ENCODE measurements at places on chromosomes 6 and 20. TPM values are rescaled to one million over a fixed set of nuclear protein-coding genes. Genes with fewer than 3 reads are reported as not detected.

DNA sequence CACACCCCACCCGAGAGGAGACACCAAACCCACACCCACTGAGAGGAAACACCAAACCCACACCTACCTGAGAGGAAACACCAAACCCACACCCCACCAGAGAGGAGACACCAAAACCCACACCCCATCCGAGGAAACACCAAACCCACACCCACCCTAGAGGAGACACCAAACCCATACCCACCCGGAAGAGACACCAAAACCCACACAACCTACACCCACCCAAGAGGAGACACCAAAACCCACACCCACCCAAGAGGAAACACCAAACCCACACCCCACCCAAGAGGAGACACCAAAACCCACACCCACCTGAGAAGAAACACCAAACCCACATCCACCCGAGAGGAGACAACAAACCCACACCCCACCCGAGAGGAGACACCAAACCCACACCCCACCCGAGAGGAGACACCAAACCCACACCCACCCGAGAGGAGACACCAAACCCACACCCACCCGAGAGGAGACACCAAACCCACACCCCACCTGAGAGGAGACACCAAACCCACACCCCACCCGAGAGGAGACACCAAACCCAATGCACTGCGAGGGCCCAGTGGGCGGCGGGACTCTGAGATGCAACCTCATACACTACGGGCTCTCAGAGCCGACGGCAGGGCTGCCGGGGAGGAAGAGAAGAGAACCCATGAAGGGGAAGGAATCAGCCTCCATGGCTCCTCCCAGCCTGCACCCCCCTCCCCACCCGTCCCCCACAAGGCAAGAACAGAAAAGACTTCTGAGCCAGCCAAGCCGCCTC, 83.3 kb downstream of the TAF4 start:
- H3K27me3 ChIP-seq: no peaks in the 10 kb centered on the region
- no peak overlapping the region for H3K4me3 ChIP-seq
- peaks cover 16% of the 10 kb centered on the region for H3K4me1 ChIP-seq
- peaks cover 57% of the 10 kb centered on the region for H3K36me3 ChIP-seq
- no peak for DNase-seq

DNA sequence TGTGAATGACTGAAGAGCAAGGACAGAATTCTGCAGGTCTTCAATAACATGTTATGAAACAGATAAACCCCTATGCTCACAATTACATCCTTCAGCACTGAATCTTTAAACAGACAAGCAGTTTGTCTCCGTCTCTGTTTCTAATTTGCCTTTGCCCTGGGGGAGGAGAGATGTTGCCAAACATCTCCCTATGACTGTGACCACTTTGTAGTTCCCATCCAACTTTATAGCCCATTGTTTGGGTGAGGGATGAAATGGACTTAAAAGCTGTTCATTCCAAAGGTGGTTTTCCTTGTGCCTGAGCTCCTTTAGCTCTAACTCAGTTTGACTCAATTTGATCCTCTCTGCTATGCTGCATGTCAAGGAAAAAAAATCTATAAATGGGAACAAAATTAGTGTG, 19.5 kb upstream of the ADTRP start:
- H3K4me3 ChIP-seq: no peak overlapping the region
- H3K27me3 ChIP-seq: no peaks in the 10 kb centered on the region
- peaks cover 4% of the 10 kb centered on the region for H3K36me3 ChIP-seq

TRIM15 gene
- not detected for total RNA-seq

SLA2 gene
- 87.3 TPM for total RNA-seq

DNA sequence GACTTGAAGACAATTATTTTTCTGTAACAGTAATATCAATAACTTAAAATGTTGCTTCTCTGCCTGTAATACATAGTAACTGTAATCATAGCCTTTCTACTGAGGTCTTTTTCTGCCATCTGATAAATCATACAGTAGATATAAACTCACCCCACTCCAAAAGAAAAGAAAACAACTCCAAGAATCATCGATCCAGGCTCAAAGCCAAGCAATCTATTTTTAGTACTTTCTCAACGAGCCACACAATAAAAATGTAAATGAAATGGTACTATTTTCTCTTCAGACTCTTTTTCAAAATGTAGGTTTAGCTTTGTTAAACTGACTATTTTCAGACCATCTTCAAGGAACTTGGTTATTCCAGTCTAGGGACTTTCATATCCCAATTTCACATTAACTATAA, 493.3 kb downstream of the ADGRB3 start:
- H3K4me3 ChIP-seq: no peak overlapping the region
- no peaks in the 10 kb centered on the region for H3K36me3 ChIP-seq
- no peak for DNase-seq
- no peak overlapping the region for H3K27ac ChIP-seq

CD24 gene
- total RNA-seq: 0.22 TPM

SAPCD1 gene
- total RNA-seq: 9.8 TPM

SLC12A5 gene
- total RNA-seq: 0.87 TPM

HRH3 gene
- not detected for total RNA-seq

DNA sequence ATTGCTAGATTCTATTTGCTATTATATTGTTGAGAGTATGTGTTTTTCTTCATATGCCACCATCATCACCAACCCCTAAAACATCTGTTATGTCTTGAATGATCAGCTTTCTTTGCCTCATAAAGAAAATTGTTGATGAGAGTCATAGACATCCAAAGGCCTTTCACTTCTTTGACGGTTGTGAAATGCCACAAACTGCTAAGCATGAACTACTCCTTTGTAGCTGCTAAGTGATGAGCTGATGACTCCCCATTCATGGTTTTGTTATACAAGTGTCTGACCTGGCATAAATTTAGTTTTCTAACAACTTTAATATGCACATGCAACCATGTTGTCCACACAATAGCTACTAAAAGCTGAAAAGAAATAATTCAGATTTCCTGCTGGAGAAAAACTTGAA, 684 bp upstream of the MED23 start:
- peak overlapping the region; percentile 98 for H3K4me3 ChIP-seq
- H3K4me1 ChIP-seq: peaks cover 26% of the 10 kb centered on the region
- no peaks in the 10 kb centered on the region for H3K27me3 ChIP-seq
- H3K27ac ChIP-seq: peak overlapping the region; percentile 96

RBM24 gene
- not detected for total RNA-seq

GRCh38 chr6:163956571-163957407, 542.3 kb downstream of the QKI start:
- no peaks in the 10 kb centered on the region for H3K4me1 ChIP-seq
- no peaks in the 10 kb centered on the region for H3K36me3 ChIP-seq
- no peak overlapping the region for H3K4me3 ChIP-seq

DNA sequence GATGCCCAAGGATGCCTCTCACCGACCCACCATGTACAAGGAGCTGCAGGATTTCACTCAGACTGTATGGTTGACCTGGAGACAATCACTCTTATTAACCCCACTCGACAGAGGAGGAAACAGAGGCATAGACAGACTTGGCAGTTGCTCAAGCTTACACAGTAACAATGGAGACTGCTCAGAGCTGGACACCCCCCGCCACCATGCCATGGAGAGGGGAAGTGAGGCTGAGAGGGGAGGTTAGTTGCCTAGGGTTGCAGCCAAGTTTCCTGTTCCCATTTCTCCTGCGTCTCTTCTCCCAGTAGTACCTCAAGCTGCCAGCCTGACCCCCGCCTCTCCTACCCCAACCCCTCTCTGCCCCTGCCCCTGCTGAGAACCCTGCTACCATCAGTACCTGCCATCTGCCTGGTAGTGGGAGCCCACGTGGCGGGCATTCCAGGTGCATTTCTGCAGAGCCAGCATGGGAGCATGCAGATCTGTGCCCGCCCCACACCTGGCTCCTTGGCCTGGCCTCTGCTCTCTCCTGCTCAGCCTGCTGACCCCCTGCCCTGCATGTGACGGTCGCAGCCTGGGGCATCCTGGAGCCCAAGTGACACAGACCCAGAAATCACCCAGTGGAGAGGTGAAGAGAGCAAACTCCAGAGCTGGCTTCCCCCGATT, 157.7 kb downstream of the PREX1 start:
- H3K27ac ChIP-seq: no peak overlapping the region
- H3K4me3 ChIP-seq: no peak overlapping the region
- no peaks in the 10 kb centered on the region for H3K27me3 ChIP-seq
- H3K36me3 ChIP-seq: peaks cover 28% of the 10 kb centered on the region
- no peaks in the 10 kb centered on the region for H3K4me1 ChIP-seq
- no peak for DNase-seq

- no peaks in the 10 kb centered on the region for H3K27me3 ChIP-seq
- peaks cover 38% of the 10 kb centered on the region for H3K4me1 ChIP-seq
- DNase-seq: no peak
Measured at GRCh38 chr6:117674503-117674902, 766 bp upstream of the NUS1 start.

DNA sequence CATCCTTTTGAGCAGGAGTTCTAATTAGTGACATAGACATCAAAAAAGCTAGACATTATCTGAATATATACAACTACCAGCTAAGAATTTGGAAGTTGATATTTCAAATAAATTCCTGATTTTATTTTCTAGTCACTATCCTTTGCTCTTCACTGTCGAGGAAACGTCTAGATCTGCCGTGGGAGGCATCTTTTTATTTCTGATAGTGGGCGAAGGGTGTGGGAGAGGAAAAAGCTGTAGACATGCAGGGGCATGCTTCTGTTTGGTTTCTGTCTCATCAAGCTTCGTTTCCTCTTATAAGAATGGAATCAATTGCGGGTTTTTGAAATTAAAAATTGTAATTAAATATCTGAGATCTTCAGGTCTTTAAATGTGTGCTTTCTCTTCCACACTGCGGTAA, 16.2 kb upstream of the C6orf118 start:
- H3K27me3 ChIP-seq: no peaks in the 10 kb centered on the region
- no peak overlapping the region for H3K4me3 ChIP-seq
- H3K4me1 ChIP-seq: no peaks in the 10 kb centered on the region
- DNase-seq: no peak
- H3K36me3 ChIP-seq: no peaks in the 10 kb centered on the region
- H3K27ac ChIP-seq: no peak overlapping the region

GRCh38 chr20:17625246-17626051, 55.6 kb downstream of the DSTN start:
- no peak for DNase-seq
- no peak overlapping the region for H3K27ac ChIP-seq
- no peaks in the 10 kb centered on the region for H3K36me3 ChIP-seq
- no peaks in the 10 kb centered on the region for H3K27me3 ChIP-seq
- no peaks in the 10 kb centered on the region for H3K4me1 ChIP-seq

ZSCAN12 gene
- total RNA-seq: 7.5 TPM

- H3K36me3 ChIP-seq: no peaks in the 10 kb centered on the region
- H3K27me3 ChIP-seq: peaks cover 6% of the 10 kb centered on the region
- H3K27ac ChIP-seq: no peak overlapping the region
- H3K4me1 ChIP-seq: no peaks in the 10 kb centered on the region
- H3K4me3 ChIP-seq: no peak overlapping the region
- DNase-seq: no peak
Measured at GRCh38 chr20:48295966-48296421, 510.7 kb upstream of the SULF2 start.

SIRPD gene
- total RNA-seq: 0.27 TPM

GRCh38 chr6:73460056-73460455, 1.5 kb upstream of the MTO1 start:
- H3K4me1 ChIP-seq: peaks cover 58% of the 10 kb centered on the region
- H3K36me3 ChIP-seq: peaks cover 19% of the 10 kb centered on the region
- no peaks in the 10 kb centered on the region for H3K27me3 ChIP-seq
- peak overlapping the region; percentile 98 for H3K4me3 ChIP-seq

- peaks cover 62% of the 10 kb centered on the region for H3K27me3 ChIP-seq
- DNase-seq: no peak
- H3K36me3 ChIP-seq: no peaks in the 10 kb centered on the region
- H3K4me1 ChIP-seq: peaks cover 8% of the 10 kb centered on the region
Measured at GRCh38 chr6:136546331-136546730, 3.9 kb downstream of the MAP7 start.

- no peaks in the 10 kb centered on the region for H3K27me3 ChIP-seq
- no peak for DNase-seq
- H3K4me1 ChIP-seq: no peaks in the 10 kb centered on the region
Measured at GRCh38 chr6:93373445-93373844, 45.9 kb downstream of the EPHA7 start.

CAP2 gene
- not detected for total RNA-seq

KIF25 gene
- not detected for total RNA-seq

GRCh38 chr6:48032151-48032550, 78.8 kb downstream of the PTCHD4 start:
- no peak overlapping the region for H3K27ac ChIP-seq
- H3K4me3 ChIP-seq: no peak overlapping the region
- no peak for DNase-seq
- peaks cover 2% of the 10 kb centered on the region for H3K27me3 ChIP-seq
- H3K36me3 ChIP-seq: no peaks in the 10 kb centered on the region

HLA-F gene
- total RNA-seq: 315 TPM

DNA sequence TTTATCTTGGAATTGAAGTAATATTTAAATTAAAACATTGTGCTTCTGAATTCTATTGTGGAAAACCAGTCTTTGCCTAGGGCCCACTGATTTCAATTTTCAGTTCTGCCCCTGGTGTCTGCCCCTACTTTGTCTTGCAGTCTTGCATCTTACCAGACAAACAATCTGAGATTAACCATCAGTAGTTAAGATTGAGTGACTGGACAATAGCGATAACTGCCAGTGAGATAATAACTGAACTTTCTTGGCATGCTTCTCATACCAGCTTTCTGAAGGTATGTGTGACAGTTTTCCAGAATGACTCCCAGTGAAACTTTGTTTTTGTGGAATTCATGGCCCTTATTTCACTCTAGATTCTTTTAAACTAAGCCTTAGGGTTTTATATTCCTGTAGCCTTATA, 53.5 kb downstream of the KCNQ5 start:
- no peaks in the 10 kb centered on the region for H3K36me3 ChIP-seq
- H3K27ac ChIP-seq: no peak overlapping the region
- H3K4me1 ChIP-seq: no peaks in the 10 kb centered on the region
- H3K4me3 ChIP-seq: no peak overlapping the region
- H3K27me3 ChIP-seq: no peaks in the 10 kb centered on the region
